Ovary (tissue), 10 donors: ENCODE measurements at places on chromosomes 2 and 18. TPM values are rescaled to one million over a fixed set of nuclear protein-coding genes. Genes with fewer than 3 reads are reported as not detected.

Gene CHCHD5
- 28.6 TPM for total RNA-seq

Gene ZDBF2
- 26.2 TPM for total RNA-seq

GRCh38 chr2:40395169-40396073 lies 56.5 kb downstream of the SLC8A1 start:
- H3K27ac ChIP-seq, result no peak overlapping the region
- H3K36me3 ChIP-seq, result no peaks in the 10 kb centered on the region
- H3K4me1 ChIP-seq, result no peaks in the 10 kb centered on the region
- no peaks in the 10 kb centered on the region for H3K27me3 ChIP-seq
- no peak for DNase-seq

GRCh38 chr2:97707362-97708047 lies 5.9 kb upstream of the ZAP70 start:
- no peaks in the 10 kb centered on the region for H3K36me3 ChIP-seq
- H3K4me1 ChIP-seq, result no peaks in the 10 kb centered on the region
- H3K27me3 ChIP-seq, result no peaks in the 10 kb centered on the region
- peak; percentile 7 for DNase-seq

GRCh38 chr2:179612591-179613298 lies 248.7 kb downstream of the ZNF385B start:
- no peak overlapping the region for H3K4me3 ChIP-seq
- peaks cover 7% of the 10 kb centered on the region for H3K4me1 ChIP-seq
- no peak overlapping the region for H3K27ac ChIP-seq
- H3K27me3 ChIP-seq, result no peaks in the 10 kb centered on the region

- H3K36me3 ChIP-seq, result no peaks in the 10 kb centered on the region
- DNase-seq, result no peak
- no peaks in the 10 kb centered on the region for H3K27me3 ChIP-seq
- no peak overlapping the region for H3K27ac ChIP-seq
- H3K4me3 ChIP-seq, result no peak overlapping the region
Observed at GRCh38 chr18:70246061-70246466, 40.6 kb upstream of the RTTN start.

DNA sequence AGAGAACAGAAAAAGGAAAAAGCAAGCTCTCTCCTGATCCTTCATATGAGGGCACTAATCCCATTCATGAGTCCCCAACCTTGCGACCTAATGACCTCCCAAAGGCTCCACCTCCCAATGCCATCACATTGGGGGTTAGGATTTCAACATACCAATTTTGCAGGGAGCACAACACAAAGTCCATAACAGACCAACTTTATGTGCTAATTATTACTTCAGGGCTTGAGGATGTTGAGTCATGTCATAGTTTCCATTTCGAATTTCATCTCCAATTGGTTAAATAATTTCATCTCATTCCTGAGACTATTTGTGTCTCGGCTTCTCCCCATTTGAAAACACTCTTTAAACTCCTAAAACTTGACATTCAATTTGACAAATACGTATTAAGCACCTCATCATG lies 69.9 kb upstream of the KLF7 start:
- DNase-seq, result no peak
- peaks cover 3% of the 10 kb centered on the region for H3K4me1 ChIP-seq
- no peaks in the 10 kb centered on the region for H3K27me3 ChIP-seq
- no peak overlapping the region for H3K27ac ChIP-seq
- no peak overlapping the region for H3K4me3 ChIP-seq
- no peaks in the 10 kb centered on the region for H3K36me3 ChIP-seq

DNA sequence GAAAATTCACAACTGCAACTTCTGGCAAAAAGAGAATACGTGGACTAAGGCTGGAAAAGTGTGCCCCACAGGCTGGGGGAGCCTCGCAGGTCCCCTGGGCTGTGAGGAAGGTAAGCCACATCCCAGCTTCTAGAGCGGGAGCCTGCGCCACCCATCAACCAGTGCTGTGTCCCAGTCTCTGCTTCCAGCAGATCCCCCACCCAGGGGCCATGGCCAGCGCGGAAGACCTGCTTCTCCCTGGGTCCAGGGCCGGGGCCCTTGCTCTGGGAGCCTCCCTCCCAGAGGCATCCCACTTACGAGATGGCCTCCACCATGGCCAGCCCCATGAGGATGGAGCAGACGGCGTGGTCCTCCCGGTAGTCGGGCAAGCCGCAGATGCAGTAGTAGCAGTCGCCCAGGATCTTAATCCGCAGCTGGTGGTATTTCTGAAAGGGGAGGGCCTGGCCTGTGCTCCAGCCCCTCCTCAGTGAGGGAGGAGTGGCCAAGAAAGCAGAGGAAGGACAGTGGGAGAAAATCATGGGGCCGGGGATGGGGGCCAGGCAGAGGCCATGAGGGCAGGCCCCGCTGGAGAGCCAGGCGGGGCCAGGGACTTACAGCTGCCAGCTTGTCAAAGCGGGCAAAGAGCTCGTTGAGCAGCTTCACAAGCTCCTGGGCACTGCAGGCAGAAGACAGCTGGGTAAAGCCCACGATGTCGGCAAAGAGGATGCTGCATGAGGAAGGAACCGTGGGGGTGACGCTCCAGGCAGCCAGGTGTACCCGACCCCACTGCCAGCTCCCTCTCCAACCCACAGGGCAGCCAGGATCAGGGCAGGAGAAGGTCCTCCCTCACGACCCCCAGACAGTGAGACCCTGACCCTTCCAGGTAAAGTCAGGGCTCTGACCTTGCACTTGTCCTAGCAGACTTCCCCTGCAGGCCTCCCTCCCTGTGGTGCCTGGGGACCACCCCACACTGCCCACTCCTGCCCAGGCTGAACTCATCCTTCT lies 48.0 kb downstream of the CENPO start:
- peaks cover 3% of the 10 kb centered on the region for H3K4me1 ChIP-seq
- H3K4me3 ChIP-seq, result no peak overlapping the region
- no peak overlapping the region for H3K27ac ChIP-seq
- no peak for DNase-seq
- H3K36me3 ChIP-seq, result no peaks in the 10 kb centered on the region

GRCh38 chr2:186532891-186533290 lies 46.8 kb downstream of the ZC3H15 start:
- no peaks in the 10 kb centered on the region for H3K27me3 ChIP-seq
- no peak for DNase-seq
- no peak overlapping the region for H3K27ac ChIP-seq
- H3K36me3 ChIP-seq, result no peaks in the 10 kb centered on the region
- no peak overlapping the region for H3K4me3 ChIP-seq
- H3K4me1 ChIP-seq, result peaks cover 1% of the 10 kb centered on the region

DNA sequence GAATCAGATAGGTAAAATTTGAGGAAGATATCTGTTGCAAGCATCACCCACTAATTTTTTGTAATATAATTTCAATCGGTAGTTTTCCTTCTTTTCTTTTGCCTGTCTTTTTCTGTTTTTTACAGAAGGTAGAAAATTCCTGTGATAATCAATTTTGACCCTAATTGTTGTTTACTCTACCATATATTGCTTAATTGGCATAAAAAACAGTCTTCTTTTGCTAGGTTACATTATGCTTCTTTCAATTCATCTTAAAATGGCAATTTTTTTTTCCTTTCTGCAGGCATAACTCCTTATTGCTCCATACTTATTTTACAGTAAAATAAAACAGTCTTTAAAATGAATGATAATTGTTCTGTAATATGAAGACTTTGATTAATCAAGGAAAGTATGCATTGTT lies 286.2 kb upstream of the LRP1B start:
- no peak overlapping the region for H3K27ac ChIP-seq
- no peak overlapping the region for H3K4me3 ChIP-seq
- no peaks in the 10 kb centered on the region for H3K27me3 ChIP-seq
- H3K4me1 ChIP-seq, result no peaks in the 10 kb centered on the region
- no peak for DNase-seq

DNA sequence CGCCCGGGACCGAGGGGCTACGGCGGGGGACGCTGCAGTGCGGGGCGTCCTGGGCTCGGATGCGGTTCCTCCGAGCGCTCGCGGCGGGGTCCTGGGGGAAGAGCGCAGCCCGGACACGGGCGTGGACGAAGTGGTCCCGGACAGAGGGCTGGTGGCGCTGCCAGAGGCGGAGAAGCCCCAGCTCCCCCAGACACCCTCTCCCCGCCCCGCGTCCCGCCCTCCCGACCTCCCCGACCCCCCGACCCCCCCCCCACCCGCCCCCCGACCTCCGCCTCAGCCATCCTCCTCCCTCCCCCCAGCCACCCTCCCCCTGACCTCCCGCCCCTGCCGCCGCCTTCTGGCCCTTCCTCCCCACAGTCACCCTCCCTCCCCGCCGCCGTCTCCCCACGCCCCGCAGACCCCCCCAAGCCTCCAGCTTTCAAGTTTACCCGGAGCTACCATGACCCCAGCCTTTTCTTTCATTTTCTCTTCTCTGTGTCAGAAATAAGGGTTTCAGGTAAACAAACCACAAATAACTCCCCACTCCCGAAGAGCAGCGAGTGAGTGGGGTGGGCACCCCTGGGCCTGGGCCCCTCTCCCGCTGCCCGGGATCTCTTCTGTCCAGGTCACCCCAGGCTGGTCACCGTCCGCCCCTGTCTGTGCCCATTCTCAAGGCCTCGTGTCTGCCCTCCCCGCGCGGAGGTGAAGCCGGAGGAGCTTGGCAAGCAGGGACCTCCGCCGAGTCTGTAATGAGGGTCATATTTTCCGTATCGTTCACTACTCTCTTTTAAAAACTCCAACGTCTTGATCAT lies 5.1 kb downstream of the NFATC1 start:
- DNase-seq, result no peak
- no peaks in the 10 kb centered on the region for H3K27me3 ChIP-seq
- no peaks in the 10 kb centered on the region for H3K36me3 ChIP-seq
- peak overlapping the region; percentile 28 for H3K27ac ChIP-seq

GRCh38 chr2:150476809-150477302 lies 10.6 kb downstream of the RND3 start:
- H3K27me3 ChIP-seq, result no peaks in the 10 kb centered on the region
- no peak overlapping the region for H3K27ac ChIP-seq
- no peak overlapping the region for H3K4me3 ChIP-seq
- H3K36me3 ChIP-seq, result no peaks in the 10 kb centered on the region
